Activated naive CD4-positive, alpha-beta T cell treated with anti-CD3 and anti-CD28 coated beads for 36 hours (primary cell): ENCODE measurements at places on chromosomes 6 and 20.

GRCh38 chr6:80566361-80566760, 459.9 kb downstream of the BCKDHB start:
- no peak for DNase-seq

GRCh38 chr6:154485815-154486214, 24.7 kb downstream of the CNKSR3 start:
- no peak for DNase-seq

DNA sequence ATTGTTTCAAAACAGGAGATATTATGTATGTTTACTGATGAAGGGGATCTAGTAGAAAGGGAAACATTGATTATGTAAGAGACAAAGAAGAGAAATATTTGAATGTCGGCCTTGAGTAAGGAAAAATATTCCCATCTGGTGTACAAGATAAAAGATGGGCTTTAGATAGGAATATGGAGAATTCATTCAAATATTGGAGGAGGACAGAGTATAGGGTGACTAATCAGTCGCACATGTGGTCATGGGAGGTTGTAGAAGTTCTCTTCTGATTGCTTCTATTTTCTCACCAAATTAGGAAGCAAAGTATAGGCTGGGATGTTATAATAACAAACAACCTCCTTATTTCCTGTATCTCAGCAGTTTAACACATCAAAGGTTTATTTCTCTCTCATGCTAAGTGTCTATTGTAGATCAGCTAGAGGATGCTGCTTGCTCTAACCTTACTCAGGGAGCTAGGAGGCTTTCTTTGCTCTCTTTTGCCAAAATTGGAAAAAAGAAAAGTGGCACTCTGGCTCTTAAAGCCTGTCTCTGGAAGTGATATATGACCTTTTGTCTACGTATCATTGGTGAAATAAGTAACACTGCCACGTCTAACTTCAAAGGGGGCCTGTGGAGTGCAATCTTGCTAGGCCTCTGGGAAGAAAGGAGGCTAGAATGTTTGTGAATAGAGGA, 1.2 kb upstream of the HDDC2 start:
- DNase-seq: no peak

GRCh38 chr6:89987140-89987539, 92.9 kb downstream of the GJA10 start:
- peak; percentile 69 for DNase-seq

- DNase-seq: no peak
Measured at GRCh38 chr6:44423306-44423705, 35.8 kb downstream of the CDC5L start.

DNA sequence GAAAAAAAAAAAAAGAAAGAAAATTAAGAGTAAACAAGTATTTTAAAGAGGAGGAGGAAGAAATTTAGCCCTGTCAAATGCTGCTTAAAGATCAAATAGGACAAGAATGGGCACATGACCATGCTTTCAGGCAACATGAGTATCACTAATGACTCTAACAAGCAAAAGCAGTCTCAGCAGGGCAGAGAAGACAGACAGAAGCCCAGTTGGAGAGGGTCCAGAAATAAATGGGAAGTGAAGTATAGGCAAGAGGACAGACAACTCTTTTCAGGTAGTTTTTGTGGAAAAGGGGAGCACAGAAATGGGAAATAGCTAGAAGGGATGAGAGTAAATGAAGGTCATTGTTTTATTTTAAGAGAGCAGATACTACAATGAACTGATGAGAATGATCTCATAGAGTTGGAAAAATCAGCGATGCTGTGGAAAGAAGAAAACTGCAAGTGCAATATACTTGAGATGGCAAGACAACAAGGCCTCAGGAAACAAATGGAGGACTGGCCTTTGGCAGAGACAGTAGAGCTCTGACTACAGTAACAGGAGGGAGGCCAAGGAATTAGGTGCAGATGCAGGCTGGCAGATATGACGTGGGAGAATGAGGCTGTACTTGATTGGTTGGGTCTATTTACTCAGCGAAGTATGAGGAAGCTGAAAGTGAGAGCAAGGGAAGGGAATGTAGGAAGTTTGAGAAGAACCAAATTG, 40.3 kb downstream of the KIF6 start:
- no peak for DNase-seq

GRCh38 chr20:48629069-48629959, 198.5 kb downstream of the PREX1 start:
- no peak for DNase-seq

DNA sequence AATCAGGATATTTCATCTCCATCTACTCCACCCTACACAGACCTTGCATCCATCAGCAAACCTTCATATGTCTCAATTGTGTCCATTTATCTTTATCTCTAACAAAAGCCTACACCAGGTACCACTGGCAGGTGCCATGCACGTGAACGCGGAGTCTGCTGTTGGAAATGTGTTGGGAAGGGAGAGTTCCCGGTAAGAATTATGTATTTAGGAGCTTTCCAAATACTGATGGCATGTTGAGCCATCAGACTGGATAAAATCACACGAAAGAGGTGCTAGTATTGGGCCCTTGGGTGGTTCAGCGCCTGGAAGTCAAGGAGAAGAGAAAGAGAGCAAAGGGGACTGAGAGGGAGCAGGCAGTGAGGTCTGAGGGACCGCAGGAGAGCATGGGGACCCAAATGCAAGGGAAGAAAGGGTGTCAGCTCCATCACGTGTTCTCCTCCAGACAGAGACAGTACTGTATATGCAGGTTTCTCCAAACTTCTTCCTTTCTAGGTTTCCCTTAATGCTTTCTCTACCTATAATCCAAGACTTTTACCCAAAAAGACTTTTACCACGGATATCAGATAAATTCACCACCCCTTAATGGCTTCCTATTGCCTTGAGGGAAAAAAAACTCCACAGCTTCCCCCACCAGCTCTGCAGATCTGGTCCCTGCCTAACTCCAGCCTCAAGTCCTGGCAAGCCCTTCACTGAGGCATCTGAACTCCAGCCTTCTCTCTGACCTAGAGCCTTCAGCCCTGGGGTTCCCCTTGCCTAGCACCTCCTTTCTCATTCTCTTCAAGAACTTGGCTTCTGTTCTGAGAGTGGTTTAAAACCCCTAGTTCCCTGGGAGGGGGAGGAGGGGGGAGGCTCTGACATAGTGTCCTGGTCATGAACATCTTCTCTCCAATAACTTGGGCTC, 4.8 kb upstream of the ZNF217 start:
- peak; percentile 74 for DNase-seq

DNA sequence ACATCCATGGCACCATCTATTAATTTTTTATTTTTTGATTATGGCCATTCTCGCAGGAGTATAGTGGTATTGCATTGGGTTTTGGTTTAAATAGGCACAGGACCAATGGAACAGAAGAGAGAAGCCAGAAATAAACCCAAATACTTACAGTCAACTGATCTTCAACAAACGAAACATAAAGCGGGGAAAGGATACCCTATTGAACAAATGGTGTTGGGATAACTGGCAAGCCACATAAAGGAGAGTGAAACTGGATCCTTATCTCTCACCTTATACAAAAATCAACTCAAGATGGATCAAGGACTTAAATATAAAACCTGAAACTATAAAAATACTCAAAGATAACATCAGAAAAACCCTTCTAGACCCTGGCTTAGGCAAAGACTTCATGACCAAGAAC, 25.3 kb upstream of the RUNX2 start:
- no peak for DNase-seq

GRCh38 chr20:8534368-8535160, 402.5 kb downstream of the PLCB1 start:
- no peak for DNase-seq

DNA sequence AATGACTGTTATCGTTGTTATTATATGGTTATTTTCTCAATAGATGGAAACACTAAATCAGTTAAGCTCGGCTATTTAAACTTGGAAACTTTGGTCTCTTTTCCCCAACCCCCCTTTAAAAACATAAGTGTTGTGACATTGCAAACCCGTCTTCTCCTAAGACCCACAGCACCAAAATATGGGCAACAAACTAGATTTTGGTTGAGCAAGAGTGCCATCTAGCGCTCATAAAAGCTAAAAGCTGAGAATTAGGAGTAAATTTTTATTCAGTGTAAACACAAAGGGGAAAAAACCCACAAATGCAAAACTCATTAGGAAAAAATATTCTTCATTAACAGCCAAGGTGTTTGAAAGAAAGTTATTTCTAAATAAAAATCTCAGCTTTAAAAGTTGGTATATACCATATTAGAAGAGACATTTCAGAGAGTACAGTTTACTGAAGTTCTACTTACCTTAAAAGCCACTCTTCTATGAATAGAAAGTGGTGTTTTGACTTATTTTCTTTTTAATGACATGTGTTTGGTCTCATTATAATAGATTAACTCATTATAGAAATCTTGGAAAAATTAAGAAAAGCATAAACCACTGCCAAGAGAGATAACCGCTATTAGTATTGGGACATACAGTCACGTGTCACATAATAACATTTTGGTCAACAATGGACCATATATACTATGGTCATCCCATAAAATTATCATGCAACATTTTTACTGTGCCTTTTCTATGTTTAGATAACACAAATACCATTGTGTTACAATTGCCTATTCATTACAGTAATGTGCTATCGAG, 21.1 kb downstream of the SESN1 start:
- DNase-seq: peak; percentile 66

DNA sequence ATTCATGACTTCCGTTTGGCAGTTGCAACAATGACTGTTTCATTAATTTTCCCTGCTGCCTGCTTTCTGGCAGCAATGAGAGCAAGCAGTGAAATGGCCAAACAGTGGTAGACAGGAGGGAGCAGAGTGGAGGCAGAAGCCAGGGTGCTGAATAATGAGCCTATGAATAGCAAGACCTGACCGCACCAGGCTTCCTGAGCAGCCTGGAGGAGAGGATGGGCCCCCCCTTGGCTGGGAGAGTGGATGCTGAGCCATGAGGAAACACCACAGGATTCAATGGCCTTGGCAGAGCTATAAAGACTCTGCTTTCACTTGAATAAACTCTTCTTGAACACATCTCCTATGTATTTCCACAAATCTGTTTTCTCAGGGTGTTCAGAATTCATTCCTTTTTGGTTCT, 68.1 kb upstream of the SNRPB2 start:
- no peak for DNase-seq

- no peak for DNase-seq
Measured at GRCh38 chr6:90860822-90861601, 274.1 kb upstream of the MAP3K7 start.

GRCh38 chr6:33991610-33992009, 154.3 kb downstream of the GRM4 start:
- no peak for DNase-seq

DNA sequence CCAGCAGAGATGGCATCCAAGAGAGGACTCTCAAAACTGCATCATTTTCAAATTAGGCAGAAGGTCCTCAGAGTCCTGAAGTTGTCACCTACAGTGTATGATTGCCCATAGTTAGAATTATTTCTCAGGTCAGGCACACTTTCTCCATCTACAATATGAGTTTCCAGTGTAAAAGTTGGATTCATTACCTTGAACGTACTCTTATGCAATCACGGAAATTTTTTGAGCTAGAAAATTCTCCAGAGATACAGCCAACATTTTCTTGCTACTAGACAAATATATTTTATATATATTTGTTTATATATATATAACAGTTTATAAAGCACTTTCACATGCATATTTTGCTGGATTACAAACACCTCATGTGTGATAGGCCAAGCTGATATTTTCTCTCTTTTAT, 29.4 kb upstream of the SERPINB1 start:
- DNase-seq: no peak

DNA sequence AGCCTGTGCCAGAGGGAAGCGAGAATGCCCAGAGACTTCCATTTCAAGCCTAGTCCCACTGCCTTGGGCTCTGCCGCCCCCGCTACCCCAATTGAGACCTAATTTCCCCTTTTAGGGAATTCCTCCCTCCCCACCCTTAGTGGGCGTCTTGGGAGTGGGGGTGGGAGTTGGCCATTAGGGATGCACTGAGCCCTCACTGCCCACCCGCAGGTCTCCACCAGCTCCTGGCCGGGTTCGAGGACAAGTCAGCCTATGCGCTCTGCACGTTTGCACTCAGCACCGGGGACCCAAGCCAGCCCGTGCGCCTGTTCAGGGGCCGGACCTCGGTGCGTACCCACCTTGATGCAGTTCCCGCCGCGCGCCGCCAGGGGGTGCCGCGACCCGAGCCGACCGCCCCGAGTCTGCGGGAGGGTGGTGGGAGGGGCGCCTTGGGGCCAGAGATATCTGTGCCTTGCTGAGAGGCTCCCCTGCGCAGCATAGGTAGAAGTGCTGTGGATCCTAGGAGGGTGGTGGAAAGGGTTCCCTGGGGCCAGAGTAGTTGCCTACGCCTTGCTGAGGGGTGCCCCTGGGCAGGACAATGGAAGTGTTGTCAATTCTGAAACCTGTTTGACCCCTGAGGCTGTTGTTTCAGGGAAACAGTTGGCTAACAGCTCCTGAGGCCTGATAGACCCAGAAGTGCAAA, 9.2 kb downstream of the ITPA start:
- DNase-seq: peak; percentile 76

DNA sequence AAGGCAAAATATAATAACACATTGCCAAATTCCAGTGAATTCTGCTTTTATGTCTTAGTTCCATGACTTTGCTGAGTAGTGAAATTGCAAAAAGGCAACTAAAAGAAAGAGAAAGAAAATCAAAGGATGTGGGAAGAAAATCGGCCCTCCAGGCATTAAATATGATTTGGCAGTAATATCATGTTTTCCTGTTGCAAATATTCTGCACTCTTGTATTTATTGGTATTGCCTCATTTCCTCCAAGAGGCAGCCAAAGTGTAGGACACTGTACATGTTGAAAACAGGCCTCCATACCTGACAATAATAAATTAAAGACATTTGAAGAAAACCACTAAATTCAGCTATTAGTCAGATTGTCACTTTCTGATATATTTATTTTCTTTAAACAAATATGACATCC, 460.0 kb upstream of the NOX3 start:
- DNase-seq: no peak

DNA sequence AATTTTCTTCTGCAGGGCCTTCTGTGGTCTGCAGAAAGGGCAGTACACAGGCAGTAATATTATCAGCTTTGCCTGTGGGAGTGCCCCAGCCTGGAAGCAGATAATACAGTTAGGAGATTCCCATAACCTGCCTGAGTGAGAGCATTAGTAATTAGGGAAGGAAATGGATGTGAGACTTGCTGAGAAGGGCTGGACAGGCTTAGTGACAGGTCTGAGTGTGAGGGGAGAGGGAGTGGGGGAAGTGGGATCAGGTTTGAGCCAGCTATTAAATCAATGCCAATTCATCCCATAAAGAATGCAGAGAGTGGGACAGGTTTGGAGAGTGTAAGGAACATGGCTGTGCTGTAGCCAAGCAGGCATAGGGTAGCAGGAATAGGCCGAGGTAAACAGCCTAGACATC, 10.1 kb upstream of the CFAP206 start:
- DNase-seq: no peak
